ENCODE measurements at places on chromosomes 16 and 17. TPM values are rescaled to one million over a fixed set of nuclear protein-coding genes. Genes with fewer than 3 reads are reported as not detected.

Gene MYH8
- total RNA-seq = not detected

Gene MMP28
- 0.40 TPM for total RNA-seq

Gene KRTAP2-1
- not detected for total RNA-seq

Gene SOST
- not detected for total RNA-seq

Gene HOXB2
- 1.3 TPM for total RNA-seq

Gene EFNB3
- 1.0 TPM for total RNA-seq

Gene PRSS8
- not detected for total RNA-seq

Gene PLA2G10
- not detected for total RNA-seq

Gene ICAM2
- 5.0 TPM for total RNA-seq

Gene TPSAB1
- not detected for total RNA-seq

Gene CCL8
- not detected for total RNA-seq

Gene PLXDC1
- 0.11 TPM for total RNA-seq

Gene SNN
- total RNA-seq = 3.5 TPM

Gene C16orf89
- not detected for total RNA-seq

Gene KRT9
- not detected for total RNA-seq

Gene TBC1D3G
- total RNA-seq = not detected

Gene ACSM2A
- not detected for total RNA-seq

Gene MT1G
- 8.2 TPM for total RNA-seq

Gene HS3ST3A1
- total RNA-seq = 22.1 TPM

Gene GDPD3
- 0.57 TPM for total RNA-seq

Gene ABCC11
- not detected for total RNA-seq

Gene TEKT1
- total RNA-seq = not detected

Gene ZFPM1
- total RNA-seq = 0.40 TPM

Gene CLEC19A
- total RNA-seq = not detected

Gene SHISA6
- not detected for total RNA-seq

Gene CFAP52
- total RNA-seq = not detected

Gene SLC7A6
- total RNA-seq = 30.1 TPM

Gene AOC2
- total RNA-seq = 0.89 TPM

Gene GSDMA
- total RNA-seq = not detected

Gene BCL6B
- total RNA-seq = not detected

Gene MRPS34
- 201 TPM for total RNA-seq

Gene CDH1
- total RNA-seq = under 0.01 TPM

Gene TMEM220
- 0.17 TPM for total RNA-seq

Gene CD300E
- total RNA-seq = not detected

Gene TMUB2
- total RNA-seq = 7.0 TPM

Gene GNG13
- not detected for total RNA-seq

Gene CACNG3
- total RNA-seq = not detected

Gene DNAH9
- total RNA-seq = 16.7 TPM

Gene ZNF668
- 8.7 TPM for total RNA-seq

Gene KATNIP
- 4.3 TPM for total RNA-seq

Gene TAOK2
- 25.2 TPM for total RNA-seq

Gene MIEF2
- 7.9 TPM for total RNA-seq

Gene GPR142
- not detected for total RNA-seq

Gene SLC16A6
- 3.8 TPM for total RNA-seq

Gene KRTAP9-8
- not detected for total RNA-seq

Gene USP31
- total RNA-seq = 2.4 TPM

Gene NXN
- 45.9 TPM for total RNA-seq

Gene SOX8
- 0.17 TPM for total RNA-seq

Gene CTRB2
- total RNA-seq = not detected

Gene CCL17
- total RNA-seq = not detected

Gene TP53TG3B
- total RNA-seq = 3.4 TPM

Gene DNASE1L2
- total RNA-seq = 0.89 TPM

Gene EPN2
- total RNA-seq = 37.3 TPM

Gene BCO1
- total RNA-seq = not detected

Gene BLMH
- 49.0 TPM for total RNA-seq

Gene SLC16A11
- total RNA-seq = not detected
